ENCODE measurements at places on chromosomes 12 and 14.

DNA sequence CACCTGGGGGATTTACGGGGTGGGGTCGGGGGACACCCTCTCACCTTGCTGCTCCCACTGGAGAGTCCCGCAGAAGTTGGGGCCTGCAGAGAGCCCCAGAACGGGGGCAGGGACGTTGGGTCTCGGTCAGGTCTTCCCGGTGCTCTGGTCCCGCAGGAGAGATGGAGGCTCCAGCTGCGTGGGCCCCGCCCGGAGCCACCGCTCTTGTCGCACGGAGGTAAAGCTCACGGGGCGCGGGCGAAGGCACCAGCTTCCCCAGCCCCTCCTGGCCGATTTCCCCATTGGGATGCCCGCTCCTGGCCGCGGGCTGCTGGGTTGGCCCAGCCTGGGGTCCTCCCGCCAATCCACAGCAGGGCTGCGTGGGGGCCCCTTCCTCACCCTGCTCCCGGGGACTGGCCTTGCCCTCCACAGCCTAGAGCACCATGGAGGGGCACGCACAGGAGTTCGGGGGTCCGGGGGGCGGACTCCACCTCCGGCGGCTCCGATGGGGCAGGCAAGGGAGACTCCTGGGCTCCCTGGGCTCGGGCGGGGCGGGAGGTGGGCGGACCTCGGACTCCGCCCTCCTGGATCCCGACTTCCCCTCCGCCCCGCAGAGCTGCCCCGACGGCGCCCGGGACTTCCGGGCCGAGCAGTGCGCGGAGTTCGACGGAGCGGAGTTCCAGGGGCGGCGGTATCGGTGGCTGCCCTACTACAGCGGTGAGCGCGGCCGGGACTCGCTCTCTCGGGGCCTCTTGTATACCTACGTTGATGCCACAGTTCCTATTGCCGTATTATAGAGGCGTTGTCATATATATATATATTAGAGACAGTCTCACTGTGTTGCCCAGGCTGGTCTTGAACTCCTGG is 8.4 kb downstream of the PAPLN start:
- DNase-seq = no peak

GRCh38 chr14:52877628-52878027 is 73.2 kb downstream of the FERMT2 start:
- no peak for DNase-seq

- DNase-seq = no peak
Observed at GRCh38 chr14:26917086-26917485, 319.3 kb upstream of the NOVA1 start.

DNA sequence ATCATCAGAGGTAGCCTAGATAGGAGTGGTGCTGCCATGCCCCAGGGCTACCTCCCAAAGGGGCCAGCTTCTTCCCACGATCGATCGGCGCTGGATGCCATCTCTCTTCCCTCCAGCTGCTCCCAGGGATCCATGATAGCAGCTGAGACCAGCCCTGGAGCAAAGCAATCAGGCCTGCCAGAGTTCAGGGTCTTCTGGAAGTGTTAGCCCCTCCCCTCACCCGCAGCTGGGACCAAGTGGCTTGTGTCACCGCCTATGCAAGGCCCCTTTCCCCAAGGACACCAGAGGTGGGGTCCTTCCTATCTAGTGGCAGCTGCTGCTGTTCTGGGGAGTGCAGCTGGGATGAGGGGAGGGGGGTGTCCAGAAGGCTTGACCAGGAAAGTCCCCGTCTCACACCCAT is 87.0 kb downstream of the IRF2BPL start:
- DNase-seq = no peak

GRCh38 chr12:97639702-97640101 is 177.1 kb downstream of the RMST start:
- no peak for DNase-seq

GRCh38 chr12:111197376-111197944 is 171.4 kb downstream of the PHETA1 start:
- no peak for DNase-seq

Data from H1 (cell line).